Activated CD8-positive, alpha-beta memory T cell treated with anti-CD3 and anti-CD28 coated beads for 48 hours (primary cell): ENCODE measurements at places on chromosomes 6 and 20.

DNA sequence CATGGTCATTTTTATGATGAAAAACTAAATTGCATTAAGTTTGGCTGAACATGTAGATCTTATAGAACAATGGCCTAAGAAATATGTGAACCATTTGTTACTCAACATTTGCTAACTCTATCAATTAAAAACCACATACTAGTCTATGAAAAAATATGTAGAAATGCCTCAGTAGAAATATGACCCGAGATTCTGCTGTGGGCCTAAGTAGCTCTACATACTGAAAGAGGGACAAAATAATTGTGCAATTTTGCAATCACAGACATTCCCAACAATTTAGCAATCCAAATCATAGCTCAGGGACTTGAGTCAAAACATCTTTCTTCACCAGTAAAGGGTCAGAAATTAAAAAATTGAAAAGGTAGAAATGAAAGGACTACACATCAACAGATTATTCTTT lies 619.0 kb downstream of the FRK start:
- DNase-seq, result no peak

DNA sequence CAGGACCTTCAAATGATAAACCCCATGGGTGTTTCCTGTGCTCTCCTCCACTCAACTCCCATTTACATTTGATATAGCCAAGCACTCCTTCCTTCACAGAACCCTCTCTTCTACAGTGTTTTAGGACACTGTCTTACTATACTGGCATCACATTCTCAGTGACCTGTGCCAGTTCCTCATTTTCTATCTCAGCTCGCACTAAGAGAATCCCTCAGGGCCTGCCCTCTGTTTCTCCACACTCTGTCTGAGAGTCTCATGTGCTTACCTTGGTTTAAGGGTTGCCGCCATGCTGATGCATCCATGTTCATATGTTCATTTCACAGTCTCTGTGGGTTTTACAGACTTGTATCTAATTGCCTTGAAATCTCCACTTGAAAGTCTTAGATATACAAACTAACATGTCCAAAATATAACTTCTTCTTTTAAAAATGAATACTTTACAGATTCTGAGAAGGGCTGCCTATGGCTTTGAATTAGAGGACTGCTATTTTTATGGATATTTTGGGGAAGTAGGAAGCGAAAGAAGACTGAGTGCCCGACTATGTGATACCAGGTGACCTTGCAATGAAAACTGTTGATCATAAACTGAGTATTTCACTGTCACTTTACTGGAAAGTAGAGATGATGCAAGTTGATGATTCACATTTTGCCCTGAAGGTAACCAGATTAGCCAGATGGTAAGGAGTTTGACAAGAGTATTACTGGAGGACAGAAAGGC lies 153.1 kb upstream of the SIM1 start:
- no peak for DNase-seq

GRCh38 chr20:47672166-47672565 lies 113.1 kb downstream of the SULF2 start:
- no peak for DNase-seq

DNA sequence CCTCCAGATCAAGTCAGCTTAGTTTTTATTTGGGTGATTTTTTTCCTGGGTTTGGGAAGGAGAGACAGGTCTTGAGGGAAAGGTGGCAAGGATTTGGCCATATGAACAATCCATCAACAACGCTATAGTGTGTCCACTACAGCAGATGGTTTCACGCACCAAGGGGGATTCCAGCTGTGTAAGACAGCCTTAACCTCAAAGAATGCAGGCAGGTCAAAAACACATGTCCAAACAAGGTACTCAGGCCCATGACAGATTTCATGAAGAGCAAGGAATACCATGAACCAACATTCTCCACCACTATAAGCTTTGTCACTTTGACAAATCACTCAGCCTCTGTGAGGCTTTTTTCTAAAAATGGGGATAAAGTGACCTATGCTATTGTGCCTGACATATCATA lies 2.0 kb downstream of the AIF1 start:
- no peak for DNase-seq

GRCh38 chr6:72835749-72836148 lies 213.9 kb downstream of the KCNQ5 start:
- DNase-seq, result no peak

GRCh38 chr6:149284904-149285303 lies 32.6 kb upstream of the TAB2 start:
- DNase-seq, result no peak
